Stimulated activated CD8-positive, alpha-beta memory T cell treated with anti-CD3 and anti-CD28 coated beads, Interleukin-7, amount 100 ng/mL, for 4 hours (primary cell): ENCODE measurements at places on chromosomes 2 and 18.

DNA sequence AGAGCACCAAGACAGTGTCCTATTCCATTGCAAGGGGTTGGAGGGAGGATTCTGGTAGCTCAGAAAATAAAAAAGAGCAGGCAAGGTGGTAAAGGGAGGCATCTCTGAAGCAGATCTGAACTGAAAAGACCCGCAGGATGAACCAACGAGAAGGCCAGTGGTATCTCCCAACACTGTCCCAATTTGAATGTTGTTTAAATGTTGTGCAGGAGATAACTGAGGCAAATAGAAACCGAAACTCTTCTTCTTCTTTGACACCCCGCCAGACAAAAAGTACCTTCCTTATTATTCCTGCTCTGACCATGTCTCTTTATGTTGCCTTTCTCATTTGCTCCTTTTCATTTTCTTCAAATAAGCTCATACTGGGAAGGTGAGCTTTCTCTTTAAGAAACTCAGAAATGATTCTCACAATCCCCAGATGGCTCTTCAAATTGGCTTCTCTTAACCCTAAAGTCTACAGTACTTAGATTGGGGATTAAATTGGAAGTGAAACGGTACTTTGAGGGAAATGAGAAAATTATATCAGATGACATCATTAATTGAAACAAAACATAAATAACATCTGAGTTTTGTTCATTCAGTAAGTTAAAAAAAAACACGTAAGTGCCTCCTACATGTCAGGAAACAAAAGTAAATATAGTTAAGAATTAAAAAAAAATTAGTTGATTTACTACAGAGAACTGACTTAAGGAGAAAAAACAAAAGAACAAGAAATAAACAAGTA is 143.6 kb downstream of the WDPCP start:
- no peak for DNase-seq

DNA sequence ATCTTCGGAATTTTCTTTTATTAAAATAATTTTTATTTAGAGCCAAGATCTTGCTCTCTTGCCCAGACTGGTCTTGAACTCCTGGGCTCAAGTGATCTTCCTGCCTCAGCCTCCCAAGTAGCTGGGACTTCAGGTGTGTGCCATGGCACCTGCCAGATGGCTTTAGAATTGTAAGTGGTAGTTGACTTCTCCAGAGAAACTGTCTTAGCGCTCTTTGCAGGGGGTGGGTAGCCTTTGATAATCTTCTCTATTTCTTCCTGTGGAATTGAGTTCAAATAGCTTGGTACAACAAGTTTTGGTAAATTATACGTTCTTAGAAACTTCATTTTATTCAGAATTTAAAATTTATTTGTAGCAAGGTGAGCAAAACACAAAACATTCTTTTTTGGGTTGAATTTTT is 113.3 kb downstream of the LDLRAD4 start:
- DNase-seq = no peak

DNA sequence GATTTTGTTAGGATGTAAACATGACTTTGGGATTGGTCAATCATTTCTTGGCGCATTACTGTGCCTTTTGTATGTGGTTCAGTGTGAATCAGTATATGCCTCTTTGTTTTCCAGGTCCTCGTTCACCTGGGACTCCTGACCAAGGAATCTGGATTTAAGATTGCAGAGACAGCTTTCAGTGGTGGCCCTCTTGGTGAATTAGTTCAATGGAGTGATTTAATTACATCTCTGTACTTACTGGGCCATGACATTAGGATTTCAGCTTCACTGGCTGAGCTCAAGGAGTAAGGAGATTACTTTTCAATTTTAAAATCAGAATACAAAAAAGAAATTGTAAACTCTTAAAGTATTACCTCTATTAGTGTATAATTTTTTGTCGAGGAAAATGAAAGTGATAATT is 87.6 kb downstream of the MGAT5 start:
- DNase-seq = no peak

DNA sequence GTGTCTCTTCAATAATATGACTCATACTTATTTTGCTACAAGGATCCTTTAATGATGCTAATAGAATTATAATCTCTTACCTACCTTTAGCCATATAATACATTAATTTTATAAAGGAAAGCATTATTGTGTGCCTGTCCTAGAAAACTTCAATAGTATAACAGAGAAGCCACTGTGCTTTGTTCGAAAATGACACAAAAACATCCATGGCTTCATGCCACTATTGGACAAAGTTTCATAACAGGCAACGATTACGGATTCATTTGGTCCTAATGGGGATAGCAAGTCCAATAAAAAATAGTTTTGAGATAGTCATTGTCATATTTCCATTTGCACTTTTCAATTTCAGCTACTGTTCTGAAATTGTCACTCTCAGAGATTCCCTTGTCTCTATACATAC is 52.5 kb upstream of the CCDC150 start:
- no peak for DNase-seq

- DNase-seq = no peak
Measured at GRCh38 chr2:57943315-57943714, 103.3 kb upstream of the VRK2 start.

GRCh38 chr2:240179186-240179815 is 38.8 kb upstream of the OTOS start:
- DNase-seq = no peak

DNA sequence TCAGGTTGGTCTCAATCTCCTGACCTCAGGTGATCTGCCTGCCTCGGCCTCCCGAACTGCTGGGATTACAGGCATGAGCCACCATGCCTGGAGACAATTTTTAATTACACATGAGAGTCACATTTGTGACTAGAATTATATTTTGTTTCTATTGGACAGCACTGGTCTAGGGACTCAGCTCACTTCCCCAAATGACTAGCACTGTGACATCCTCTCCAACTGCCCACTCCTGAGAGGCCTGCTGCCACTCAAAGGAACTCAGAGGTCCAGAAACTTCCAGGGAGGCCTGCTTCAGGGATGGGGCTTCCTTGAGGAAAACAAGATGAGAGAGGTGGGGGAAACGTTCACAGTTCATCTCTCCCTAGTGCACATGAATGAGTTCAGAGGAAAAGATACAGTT is 29.5 kb downstream of the TMEM163 start:
- DNase-seq = no peak

DNA sequence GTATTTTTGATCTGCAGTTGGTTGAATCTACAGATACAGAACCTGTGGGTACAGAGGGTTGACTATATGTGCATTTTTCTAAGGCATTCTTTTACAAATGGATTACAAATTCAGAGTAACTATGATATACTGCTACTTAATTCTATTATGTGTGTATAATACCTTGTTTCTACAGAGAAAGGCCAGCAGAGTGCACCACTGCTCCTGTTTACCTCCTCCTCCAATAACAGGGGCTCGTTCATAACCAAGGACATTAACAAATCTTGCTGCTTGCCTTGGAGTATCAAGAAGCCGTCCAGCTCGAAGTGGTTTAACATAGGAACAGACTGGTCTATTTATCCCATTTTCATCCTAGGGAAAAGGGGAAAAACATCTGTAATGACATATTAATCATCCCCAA is 16.4 kb downstream of the CEP76 start:
- DNase-seq = no peak

GRCh38 chr2:1638281-1638860 is 105.9 kb downstream of the PXDN start:
- no peak for DNase-seq

DNA sequence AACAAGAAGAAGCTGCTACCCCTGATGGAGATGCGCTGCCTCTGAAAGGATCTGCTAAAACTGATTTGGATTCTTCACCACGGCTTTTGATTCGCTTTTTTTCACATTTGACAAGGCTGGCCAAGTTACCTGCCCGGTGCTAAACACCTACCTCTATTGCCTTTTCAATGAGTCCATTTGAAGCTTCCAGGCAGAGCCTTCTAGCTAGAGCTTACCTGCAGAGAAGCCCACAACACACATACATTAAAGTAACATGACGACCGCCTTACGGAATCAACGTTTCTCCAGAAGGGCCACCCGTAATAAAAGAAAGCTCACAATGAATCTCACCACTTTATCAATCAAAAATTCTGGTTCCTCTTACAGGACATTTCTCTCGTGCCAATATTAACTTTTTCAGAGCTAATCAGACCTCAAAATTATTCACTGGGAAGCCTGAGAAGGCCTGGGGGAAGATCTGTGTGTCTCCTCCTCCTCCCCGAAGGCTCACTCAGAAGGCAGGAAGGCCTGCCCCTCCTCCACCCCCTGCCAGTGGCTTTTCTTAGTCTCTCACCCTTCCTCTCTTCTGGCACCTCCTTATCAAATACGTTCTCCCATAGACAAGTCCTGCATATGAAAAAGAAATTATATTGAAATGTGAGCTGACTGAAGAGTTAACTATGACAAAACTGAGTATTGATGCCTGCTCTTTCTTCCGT is 171.0 kb downstream of the DNER start:
- no peak for DNase-seq

DNA sequence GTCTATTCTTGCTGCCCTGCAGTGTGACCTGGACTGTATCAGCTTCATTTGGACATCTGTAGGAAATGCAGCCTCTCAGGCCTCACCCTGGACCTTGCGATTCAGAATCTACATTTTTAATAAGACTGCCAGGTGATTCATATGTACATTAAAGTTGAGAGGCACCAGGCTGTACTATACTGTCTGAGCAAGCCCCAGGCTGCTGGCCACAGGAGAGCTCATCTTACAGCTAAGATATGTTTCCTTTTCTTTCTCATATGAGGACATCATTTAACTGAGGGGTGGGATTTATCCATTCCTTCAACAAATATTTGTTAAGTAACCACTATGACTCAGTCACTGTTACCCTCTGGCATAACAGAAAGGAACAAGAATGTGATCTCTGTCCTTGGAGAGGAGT is 78.2 kb upstream of the GCFC2 start:
- DNase-seq = no peak

- no peak for DNase-seq
Measured at GRCh38 chr2:97737421-97738178, 24.2 kb downstream of the ZAP70 start.

GRCh38 chr2:30443081-30443480 is 4.0 kb upstream of the LCLAT1 start:
- DNase-seq = no peak

DNA sequence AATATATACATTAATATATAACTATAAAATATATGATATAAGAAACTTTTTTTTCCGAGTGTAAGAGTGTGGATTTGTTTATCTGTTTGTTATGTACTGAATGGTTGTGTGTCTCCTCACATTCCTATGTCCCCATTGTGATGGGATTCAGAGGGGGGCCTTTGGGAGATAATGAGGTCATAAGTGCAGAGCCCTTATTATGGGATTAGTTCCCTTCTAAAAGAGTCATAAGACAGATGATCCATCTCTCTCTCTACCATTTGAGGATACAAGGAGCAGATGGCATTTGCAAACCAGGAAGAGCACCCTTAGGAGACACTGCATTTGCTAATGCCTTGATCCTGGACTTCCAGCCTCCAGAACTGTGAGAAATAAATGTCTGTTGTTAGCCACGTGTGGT is 30.3 kb upstream of the SAP130 start:
- no peak for DNase-seq

GRCh38 chr2:237319887-237320286 is 94.1 kb downstream of the COL6A3 start:
- DNase-seq = no peak

DNA sequence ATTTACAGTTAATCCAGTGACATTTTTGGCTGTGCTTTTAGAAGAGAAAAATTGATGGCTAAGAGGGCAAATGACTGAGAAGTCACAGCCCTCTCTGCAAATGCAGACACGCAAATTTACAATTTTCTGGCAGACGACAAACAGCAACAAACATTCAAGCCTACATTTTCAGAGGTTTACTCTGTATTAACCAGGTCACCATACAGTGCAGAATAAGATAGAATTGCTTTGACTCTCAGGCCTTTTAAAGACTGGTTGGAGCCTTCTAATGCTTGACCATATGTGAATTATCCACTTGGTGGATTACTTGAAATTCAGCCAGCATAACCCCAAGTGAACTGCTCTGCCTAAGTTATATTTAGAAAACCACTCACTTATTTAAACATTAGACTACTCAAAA is 280.9 kb upstream of the STON1 start:
- DNase-seq = no peak

- DNase-seq = no peak
Measured at GRCh38 chr18:24362757-24363156, 34.9 kb downstream of the OSBPL1A start.

DNA sequence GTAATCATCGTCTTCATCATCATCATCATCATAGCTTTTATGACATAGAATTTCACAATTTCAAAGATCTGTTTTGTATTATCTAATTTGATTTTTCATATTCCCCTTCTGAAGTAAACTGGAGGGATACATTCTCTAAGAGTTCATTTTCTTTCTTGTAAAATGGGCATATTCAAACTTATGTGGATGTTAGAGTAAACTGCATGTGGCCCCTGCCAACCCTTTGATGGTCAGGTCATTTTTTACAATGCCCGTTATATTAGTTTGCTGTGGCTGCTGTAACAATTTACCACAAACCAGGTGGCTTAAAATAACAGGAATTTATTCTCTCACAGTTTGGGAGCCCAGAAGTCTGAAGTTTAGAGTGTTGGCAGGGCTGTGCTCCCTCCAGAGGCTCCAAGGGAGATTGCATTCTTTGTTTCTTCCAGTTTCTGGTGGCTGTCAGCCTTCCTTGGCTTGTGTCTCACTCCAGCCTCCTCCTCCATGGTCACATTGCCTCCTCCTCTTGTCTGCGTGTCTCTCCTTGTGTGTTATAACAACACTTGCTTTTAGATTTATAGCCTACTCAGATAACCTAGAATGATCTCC is 127.5 kb upstream of the MMADHC start:
- DNase-seq = no peak

- no peak for DNase-seq
Measured at GRCh38 chr2:162524192-162524591, 180.3 kb downstream of the GCA start.

DNA sequence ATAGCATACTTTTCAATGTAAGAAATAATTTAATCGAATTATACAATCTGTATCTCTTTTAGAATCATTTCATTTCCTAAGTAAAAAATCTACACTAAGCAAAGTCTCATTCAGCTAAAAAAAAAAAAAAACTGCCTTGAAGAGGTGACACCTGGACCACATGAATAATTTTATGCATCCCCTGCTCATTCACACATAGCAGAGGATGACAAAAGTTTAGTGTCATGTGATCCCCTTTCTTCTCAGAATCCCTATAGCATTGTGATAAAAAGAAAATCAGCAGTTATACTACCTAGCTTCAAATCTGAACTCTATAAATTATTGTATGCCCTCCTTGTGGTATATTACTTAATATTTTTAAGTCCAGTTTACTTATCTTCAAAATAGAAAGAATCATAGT is 603.8 kb downstream of the ERBB4 start:
- no peak for DNase-seq

DNA sequence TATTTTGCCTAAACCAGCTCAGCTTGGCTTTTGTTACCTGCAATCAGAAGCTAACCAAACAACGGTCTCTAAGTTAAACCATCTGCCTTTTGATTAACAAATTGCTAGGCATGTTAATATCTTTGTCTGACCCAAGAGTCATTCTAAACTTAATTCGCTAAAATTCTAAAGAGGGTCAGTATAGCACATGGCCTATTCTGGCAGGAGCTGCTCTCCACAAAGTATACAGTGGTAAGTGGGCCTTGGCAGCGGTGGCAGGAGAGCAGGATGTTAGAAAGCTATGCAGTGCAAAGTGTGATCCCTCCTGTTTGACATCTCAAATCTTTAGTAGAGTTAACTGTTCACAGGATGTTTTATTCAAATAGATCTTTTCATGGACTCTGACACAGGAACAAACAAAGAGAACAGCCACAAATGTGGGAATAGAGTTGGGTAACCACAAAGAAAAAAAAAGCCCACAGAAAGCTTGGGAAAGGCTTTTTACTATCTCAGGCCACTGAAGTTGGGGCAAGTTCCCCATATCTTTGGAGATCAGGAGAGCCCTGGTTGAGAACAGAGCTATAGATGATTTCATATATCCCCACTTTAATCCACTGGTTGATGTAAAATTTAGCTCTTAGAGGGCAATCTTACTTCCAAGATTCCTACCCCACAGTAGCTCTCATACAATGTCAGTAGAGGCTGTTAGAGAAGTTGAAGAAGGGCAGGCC is 10.6 kb downstream of the CFAP210 start:
- DNase-seq = no peak
